ENCODE measurements at places on chromosomes 3 and 15. TPM values are rescaled to one million over a fixed set of nuclear protein-coding genes. Genes with fewer than 3 reads are reported as not detected.

GRCh38 chr15:52789601-52790168, 451 bp downstream of the ONECUT1 start:
- peaks cover 99% of the 10 kb centered on the region for H3K27me3 ChIP-seq
- peaks cover 19% of the 10 kb centered on the region for H3K4me1 ChIP-seq
- no peak overlapping the region for H3K27ac ChIP-seq
- DNase-seq: peak; percentile 51
- peak overlapping the region; percentile 52 for H3K4me3 ChIP-seq

GRCh38 chr15:90945091-90945490, 9.6 kb upstream of the RCCD1 start:
- peaks cover 50% of the 10 kb centered on the region for H3K36me3 ChIP-seq
- H3K27me3 ChIP-seq: no peaks in the 10 kb centered on the region
- DNase-seq: no peak

GRCh38 chr3:15272426-15273196, 59.8 kb downstream of the SH3BP5 start:
- peaks cover 5% of the 10 kb centered on the region for H3K4me1 ChIP-seq
- no peak for DNase-seq
- H3K27ac ChIP-seq: no peak overlapping the region
- no peaks in the 10 kb centered on the region for H3K36me3 ChIP-seq
- no peak overlapping the region for H3K4me3 ChIP-seq

Gene PLA2G4E
- 0.06 TPM for total RNA-seq

DNA sequence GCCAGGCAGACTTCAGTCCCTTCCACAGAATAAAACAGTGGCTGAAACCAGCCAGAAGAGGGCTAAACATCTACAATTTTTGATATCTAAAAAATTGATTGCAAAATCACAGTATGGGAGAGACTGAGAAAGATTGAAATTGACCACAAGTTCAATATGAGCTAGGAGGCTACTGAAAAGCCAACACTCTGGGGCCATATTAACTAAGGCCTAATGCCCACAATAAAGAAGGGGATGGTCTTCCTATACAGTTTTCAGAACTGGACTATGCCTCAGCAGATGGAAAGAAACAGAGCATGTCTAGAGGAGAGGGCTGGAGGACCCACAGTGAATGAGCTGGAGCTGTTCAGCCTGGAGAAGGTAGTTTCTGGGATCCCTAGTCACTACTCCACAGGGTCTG, 53.2 kb downstream of the WNT7A start:
- DNase-seq: no peak
- H3K27me3 ChIP-seq: no peaks in the 10 kb centered on the region
- H3K4me1 ChIP-seq: no peaks in the 10 kb centered on the region
- no peaks in the 10 kb centered on the region for H3K36me3 ChIP-seq

Gene MUC20
- total RNA-seq: 5.5 TPM

Gene PSTPIP1
- not detected for total RNA-seq

GRCh38 chr15:63597821-63598220, 634 bp downstream of the FBXL22 start:
- H3K4me3 ChIP-seq: no peak overlapping the region
- DNase-seq: no peak
- H3K4me1 ChIP-seq: peaks cover 57% of the 10 kb centered on the region
- no peaks in the 10 kb centered on the region for H3K36me3 ChIP-seq
